ENCODE measurements at places on chromosomes 3 and 15.
A peak's percentile ranks its signal among the peaks of the same experiment; 100 is the strongest.

DNA sequence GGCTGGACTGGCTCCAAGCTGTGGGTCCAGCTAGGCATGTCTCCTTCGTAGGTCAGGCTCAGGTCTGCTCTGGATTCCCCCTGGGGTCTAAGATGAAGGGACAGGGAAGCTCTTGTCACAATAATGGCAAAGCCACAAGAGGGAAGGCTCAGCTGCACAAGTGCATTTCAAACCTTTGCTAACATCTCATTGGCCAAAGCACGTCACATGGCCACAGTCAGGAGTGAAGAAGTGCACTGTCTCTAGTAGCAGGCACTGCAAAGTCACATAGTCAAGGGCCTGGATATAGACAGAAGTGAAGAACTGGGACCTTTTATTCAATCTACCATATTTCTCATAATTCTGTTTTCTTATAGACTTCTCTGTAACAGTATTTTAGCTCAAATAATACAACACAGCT is 20.1 kb downstream of the DLEC1 start:
- DNase-seq: no peak

GRCh38 chr15:52683580-52683979 is 4.4 kb upstream of the ATOSA start:
- no peak for DNase-seq

DNA sequence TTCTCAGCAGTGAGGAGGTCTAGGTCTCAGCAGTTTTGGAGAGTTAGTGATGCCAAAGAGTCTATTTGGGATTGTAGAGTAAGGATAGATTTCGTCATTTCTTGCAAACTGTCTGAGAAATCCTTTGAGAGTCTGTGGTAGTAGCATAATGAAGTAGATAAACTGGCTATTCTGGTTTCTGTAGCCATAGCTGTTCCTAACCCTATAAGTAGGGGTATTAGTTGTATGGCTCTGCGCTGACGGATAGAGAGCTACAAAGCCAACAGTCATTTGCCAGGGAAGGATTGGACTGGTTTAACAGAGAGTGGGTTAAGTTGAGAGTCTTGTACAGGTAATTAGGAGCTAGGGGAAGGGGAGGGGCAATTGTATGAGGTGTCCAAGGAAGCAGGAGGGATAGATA is 50.6 kb downstream of the KLHDC8B start:
- DNase-seq: no peak

DNA sequence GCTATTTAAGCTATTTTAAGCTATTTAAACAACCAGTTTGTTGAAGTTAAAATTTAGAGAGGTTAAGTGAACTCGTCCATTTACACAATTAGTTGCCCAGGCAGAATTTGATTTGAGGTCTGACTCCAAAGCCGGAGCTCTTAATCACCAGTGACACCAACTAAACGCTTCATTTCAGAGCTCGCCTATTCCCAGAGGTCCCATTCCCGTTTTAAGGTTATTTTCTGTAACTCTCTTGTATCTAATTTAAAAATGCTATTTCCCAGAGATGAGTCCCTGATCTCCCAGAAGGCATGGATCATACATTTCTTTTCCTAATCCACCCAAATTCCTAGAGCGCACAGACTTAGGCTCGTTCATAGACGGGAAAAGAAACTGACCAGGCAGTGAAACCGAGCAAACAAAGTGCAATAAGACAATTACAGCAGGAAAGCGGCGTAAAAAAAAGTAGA is 904 bp upstream of the MCTP2 start:
- no peak for DNase-seq

- peak; percentile 79 for DNase-seq
Observed at GRCh38 chr3:50345586-50346234, at the start of gene ZMYND10. TSS of gene ZMYND10 (minus strand) at chr3:50345732. CDS start at chr3:50345579, 153 bp downstream.

- DNase-seq: no peak
Observed at GRCh38 chr3:128385080-128385832, 81.4 kb downstream of the DNAJB8 start.

DNA sequence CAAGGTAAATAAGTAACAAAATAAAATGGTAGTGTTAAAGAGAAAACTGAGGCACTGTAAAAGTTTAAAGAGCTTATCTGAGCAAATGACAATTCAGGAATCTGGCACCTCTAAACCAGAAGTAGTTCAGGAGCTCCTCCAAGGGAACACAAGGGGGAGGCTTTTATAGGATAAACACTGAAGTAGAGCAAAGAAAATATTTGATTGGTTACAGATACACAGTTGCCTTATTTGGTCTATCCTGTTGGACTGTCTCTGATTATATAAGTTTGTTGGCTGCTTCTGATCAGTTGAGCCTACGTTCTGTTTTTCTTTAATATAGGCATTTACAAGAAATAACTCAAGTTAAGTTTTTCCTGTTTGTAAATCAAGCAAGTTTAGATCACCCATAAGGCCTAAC is 146.9 kb downstream of the ERC2 start:
- no peak for DNase-seq

DNA sequence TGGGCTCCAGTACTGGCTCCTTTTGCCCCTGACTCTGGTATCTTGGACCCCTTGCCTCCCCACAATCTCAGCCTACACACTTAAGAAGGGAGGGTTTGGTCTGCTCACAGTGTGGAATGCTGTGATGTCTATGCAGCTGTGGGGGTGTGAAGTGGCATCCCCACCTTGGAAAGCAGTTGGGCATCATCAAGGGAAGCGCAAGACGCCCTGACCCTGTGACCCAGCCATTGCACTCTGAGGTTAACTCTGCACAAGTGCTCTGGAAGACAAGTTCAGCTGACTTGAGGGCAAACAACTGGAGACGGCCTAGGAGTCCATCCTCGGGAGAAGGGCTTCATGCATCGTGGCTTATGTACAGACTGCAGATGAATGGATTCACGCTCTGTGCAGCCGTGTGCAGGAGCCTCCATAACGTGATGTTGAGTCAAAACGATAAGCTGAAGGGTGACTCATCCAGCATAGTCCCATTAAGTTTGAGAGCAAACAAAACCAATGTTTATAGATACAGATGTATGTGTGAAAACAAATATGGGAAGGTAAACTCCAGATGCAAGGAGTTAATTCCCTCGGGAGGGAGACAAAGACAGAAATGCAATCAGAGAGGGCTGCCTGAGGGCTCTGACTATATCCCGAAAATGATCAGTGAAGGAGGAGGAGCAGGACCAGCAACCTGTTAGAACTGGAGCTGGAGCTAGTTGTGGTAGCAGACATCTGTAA is 86.8 kb downstream of the LSM3 start:
- DNase-seq: no peak

Data from activated CD4-positive, CD25-positive, alpha-beta regulatory T cell treated with anti-CD3 and anti-CD28 coated beads, Interleukin-2, amount 50 U/mL, for 72 hours (primary cell).